CD4-positive, alpha-beta T cell treated with Interleukin-2 at 100 ng/mL for 4 hours (primary cell): ENCODE measurements at places on chromosomes 12 and 14.

DNA sequence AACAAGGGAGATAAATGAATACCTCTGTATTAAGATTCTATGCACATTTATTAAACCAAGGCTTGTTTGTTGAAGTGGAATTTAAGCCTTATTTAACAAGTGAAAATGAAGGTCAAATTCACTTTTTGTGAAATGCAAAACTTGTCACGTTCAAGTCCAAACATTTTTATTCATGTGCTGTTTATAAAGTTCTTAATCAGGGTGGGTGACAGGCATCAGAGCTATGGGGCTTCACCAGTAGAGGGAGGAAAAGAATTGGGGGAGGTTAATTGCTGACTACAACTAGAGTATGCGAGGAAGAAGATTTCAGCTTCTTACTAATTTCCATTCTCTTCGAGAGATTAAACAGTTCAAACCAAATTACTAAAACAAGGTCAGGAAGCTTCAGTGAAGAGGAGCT, 9.7 kb downstream of the MOK start:
- DNase-seq, result no peak

DNA sequence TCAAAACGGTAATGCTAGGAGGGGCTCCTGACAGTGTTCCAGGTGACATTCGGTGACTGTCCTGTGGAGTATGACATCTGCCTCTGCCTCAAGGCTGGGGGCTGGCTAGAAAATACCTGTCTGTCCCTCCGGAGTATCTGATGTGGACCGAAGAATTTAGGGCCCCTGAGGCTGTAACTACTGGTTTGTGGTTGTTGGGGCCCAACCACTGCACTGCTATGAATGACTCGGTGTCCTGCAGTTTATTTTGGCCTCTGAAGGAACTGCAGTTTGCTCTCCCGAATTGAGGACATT, 198.9 kb upstream of the CAND1 start:
- DNase-seq, result no peak

- no peak for DNase-seq
Measured at GRCh38 chr14:90578283-90578985, 181.6 kb downstream of the CALM1 start.

GRCh38 chr14:58082491-58083098, 69.4 kb downstream of the ARMH4 start:
- no peak for DNase-seq

GRCh38 chr12:83049306-83049705, 362.6 kb downstream of the TMTC2 start:
- no peak for DNase-seq

GRCh38 chr12:95859344-95859816, 628 bp downstream of the SNRPF start:
- peak; percentile 8 for DNase-seq
